PC-3 (cell line): ENCODE measurements at places on chromosomes 3 and 15.

- no peak for DNase-seq
Measured at GRCh38 chr3:49388289-49388820, 23.4 kb downstream of the RHOA start.

GRCh38 chr3:192060160-192060781 lies 599.3 kb downstream of the PYDC2 start:
- DNase-seq = no peak

DNA sequence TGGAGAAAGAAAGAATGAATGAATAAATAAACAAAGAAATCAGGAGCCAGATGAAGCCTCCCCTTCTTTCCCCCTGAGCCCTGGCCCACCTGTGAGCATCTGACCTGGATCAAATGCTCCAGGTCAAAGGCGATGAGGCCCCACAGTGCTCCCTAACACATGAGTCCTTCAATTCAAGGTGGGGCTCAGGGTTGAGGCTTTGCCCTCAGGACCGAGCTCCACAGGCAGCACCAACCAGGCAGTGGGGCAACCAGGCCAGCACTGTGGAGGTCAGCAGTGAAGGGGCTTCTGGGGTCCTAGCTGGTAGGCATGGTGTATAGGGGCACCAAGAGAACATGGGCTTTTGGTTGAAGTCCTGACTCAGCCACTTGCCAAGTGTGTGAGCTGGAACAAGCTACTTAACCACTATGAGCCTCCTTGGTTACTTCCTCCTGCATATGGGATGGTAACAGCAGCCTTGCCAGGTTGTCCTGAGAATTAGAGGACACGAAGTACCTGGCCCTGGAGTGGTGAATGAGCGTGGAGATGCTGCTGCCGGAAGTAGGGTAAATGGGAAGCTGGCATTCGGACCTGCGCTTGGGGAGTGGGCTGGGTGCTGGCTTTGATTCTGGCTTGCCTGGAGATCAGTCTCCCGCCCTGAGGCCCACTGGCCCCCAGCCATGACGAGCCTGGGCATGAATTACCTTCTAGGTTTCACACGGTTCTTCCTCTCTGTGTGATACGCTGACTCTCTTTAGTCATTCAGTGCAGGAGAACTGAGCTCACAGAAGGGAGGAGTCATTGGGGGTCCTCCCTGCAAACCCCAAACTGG lies 10.0 kb upstream of the PAQR5 start:
- DNase-seq = no peak

- no peak for DNase-seq
Measured at GRCh38 chr15:46933332-46933731, 784.0 kb upstream of the SEMA6D start.

DNA sequence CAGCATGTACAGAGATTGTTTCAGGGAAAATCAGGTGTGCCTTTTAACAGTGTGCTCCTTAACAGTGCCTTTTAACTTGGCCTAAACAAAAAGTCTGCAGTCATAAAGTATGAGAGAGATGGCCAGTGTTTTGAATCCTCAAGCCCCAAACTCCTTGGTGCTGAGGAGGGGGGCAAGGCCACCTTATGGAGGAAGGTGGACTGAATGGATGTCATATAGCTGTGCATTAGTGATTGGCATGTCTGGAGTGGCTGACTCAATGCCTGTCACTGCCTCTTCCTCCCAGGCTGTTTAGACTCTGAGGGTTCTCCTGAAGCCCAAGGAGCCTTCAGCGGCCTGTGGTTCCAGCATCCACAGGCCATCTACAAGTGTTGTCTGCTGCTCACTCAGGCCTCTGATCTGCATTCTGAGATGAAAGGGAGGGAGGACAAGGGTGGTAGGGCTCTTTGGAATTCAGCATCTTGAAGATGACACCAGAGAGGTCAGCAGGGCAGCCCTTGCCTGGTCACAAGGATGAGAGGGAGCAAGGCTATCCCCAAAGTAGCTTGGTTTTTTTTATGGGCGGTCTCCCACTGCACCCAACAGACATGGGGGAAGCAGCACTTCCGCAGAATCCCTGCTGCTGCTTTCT lies 1.5 kb downstream of the FOXL2NB start:
- DNase-seq = no peak

DNA sequence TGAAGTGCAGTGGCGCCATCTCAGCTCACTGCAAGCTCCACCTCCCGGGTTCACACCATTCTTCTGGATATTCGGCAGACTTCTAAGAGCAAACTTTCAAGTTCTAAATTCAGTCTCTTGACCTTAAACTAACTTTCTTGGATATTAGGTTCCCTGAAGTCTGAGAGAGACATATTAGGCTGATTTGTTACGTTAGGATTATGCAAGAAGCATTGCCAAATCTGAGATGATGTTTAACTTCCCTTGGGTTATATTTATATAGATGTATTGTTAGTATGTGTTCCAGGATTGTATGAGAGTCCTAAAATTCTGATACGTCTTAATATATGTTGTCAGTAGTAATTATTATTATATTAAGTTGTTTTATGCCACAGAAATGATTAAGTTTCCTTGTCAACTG lies 80.1 kb downstream of the SLC6A1 start:
- no peak for DNase-seq

DNA sequence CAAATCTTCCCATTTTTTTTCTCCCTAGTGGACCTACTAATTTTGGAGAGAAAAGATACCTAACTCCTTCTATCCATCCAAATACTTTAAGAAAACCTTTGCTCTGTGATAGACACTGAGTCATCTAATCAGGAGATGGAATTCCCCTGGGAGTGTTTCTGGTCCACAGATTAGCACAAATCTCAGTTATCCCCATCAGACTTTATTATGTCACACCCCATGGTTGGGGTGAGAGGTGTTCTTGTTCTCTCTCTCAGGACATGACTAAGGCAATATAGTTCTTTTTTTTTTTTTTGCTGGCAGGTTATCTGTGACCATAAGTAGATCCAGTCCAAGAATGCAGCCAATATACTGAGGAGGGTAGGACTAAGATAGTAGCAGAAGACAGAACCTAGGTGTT lies 15.8 kb downstream of the SLC9A9 start:
- DNase-seq = no peak

GRCh38 chr15:22919171-22919570 lies 61.0 kb downstream of the CYFIP1 start:
- no peak for DNase-seq
